ENCODE measurements at places on chromosomes 5 and 9.

DNA sequence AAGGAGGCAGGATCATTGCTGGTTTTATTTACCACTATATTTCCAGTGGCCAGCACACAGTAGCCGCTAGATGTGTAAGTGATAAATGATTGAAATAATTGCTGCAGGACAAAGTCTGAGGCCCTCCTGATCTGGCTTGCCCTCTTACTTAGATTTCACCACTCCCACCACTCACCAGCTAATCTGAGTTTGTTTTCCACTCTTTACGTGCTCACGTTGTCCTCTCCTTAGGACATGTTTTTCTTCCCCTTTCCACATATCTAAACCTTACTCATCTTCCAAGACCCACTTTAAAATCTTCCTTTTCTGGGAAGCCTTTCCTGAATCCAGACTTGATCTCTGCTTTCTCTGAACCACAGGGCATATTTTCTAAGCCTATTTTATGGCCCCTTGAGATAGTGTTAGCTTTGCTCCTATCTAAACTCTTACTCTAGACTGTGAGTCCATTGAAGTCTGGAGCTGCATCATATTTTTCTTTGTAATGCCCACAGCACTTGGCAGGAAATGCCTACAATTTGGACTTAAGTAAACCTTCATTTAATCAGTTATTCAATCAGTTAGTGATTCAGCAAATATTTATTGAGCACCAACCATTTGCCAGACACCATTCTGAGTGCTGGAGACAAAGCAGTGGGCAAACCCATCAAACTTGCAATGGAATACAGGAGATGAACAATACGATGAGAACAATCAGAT lies 2.4 kb downstream of the TLR4 start:
- DNase-seq = no peak

DNA sequence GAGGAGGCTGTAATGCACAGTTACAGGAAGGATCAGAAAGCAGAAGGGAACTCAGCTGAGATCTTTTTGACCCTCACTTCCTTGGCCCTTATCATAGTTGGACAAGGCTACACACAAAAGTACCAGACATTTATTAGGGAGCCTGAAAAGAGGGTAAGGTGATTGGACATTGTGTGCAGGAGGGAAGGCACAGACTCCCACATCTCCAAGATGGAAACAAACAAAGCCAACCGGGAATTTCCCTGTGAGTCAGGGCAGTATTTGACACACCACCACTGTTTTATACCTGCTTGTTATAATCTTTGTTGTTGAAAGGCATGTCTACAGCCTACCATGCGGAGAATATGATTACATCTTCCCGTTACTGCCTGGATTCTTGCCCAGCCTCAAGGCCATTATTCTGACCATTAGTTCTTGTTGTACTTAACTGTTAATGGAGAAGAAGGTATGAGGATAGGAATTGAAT lies 3.0 kb upstream of the CCNG1 start:
- no peak for DNase-seq

DNA sequence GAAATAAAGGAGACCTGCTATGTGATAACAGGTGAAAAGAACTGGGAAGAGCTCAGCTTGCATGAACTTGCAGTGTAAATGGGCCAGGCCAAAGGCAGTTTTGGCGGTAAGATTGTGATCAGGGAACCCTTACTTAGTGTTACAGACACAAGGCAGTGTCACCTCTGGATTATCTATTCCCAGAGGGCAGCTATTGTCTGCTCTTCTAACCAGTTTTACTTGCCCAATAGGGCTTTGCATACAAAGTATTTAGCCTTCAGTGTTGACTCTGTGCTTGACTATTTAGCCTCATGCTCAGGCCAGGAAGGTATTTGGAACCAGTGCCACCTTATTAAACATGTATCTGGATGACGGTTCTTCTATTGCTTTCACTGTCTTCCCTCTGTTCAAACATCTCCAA lies 38.3 kb downstream of the GDNF start:
- DNase-seq = no peak

GRCh38 chr9:132242621-132243155 lies 80.8 kb downstream of the NTNG2 start:
- no peak for DNase-seq

DNA sequence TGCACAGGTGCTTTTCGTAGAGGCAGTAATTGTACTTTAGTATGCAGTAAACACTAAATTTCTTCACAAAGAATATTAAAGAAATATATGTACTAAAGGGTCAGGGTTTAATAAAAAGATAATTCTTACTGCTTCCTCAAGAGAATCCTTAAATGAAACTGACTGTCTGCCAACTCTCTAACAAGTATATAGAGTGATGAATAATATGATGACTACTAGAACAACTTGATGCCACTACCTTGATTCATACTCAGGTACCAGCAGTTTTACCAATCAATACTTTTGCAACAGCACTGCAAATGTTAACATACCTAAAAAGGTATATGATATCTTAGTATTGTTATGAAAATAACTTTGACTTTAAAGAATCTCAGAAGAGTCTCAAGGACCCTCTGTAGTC lies 3.8 kb downstream of the YIPF5 start:
- no peak for DNase-seq

DNA sequence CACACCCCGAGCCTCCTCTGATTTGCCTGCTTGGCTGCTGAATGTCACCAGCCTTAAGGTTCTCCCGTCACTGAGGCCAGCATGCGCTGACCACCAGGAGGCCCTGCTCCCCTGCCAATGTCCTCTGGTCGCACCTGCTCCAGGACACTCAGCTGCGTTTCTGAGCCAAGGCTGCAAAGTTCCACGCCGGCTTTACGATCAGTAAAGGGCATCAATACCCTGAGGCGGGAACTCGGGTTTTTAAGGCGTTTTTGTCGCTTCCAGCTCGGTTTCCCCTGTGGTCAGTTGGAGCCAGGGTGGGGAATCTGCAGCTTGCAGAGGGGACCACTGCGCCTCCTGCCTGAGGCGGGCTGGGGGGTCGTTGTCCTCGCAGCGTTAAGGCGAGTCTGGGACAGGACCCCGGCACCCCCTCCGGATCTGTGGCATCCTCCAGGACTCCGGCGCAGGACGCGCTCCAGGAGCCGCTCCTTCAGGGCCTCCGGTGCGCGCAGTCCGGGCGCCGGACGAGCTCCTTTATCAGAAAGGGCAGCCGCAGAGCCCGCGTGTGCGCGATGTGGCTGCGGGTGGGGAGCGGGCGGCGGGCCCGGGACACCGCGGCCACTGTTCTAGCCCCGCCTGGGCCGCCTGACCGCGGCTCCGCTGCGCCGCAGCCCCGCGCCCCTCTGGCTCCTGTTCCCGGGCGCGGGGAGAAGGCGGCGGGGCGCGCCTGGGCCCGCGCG lies 24.1 kb upstream of the FLT4 start:
- no peak for DNase-seq

DNA sequence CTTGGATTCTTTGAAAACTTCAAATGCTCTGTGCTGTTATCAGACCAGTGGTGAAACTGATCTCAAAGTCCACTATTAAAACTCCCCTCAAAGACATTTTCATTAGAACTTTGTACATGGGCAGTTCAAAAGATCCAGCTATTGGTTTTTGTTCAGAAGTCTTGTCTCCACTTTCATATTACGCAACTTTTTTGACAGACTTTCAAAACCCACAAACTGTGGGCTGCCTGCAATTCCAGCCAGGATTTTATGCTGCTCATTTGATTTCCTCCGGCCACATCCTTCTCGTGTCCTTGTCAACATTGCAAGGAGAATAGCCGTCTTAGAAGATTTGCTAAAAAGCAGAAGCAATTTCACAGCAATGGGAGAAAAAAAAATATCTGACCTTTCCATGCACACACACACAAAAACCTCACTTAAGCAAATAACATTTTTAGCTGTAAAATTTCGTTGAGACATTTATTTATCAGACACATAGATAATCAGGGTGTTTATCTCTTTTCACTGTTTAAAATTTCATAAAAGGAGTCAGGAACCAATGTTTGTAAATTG lies 1990.5 kb downstream of the MAT2B start:
- no peak for DNase-seq

GRCh38 chr9:111429175-111429574 lies 55.0 kb downstream of the ECPAS start:
- DNase-seq = no peak

DNA sequence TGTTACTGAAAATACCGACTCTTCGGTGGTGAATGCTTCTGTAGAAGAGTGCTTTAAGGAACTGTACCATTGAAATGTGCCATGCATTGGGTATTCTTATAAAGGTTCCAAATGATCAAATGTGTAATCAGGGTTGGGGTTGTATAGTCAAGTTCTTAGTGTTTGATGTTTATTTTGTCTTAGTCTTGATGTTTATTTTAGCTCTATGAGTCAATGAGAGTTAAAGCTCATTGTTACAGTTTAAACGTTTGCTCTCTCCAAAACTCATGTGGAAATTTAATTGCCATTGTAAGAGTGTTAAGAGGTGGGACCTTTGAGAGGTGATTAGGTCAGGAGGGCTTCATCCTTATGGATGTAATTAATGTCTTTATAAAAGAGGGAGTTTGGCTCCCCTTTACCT lies 153.0 kb downstream of the FER start:
- DNase-seq = no peak

- DNase-seq = no peak
Measured at GRCh38 chr5:62773460-62773859, 194.8 kb downstream of the LRRC70 start.

DNA sequence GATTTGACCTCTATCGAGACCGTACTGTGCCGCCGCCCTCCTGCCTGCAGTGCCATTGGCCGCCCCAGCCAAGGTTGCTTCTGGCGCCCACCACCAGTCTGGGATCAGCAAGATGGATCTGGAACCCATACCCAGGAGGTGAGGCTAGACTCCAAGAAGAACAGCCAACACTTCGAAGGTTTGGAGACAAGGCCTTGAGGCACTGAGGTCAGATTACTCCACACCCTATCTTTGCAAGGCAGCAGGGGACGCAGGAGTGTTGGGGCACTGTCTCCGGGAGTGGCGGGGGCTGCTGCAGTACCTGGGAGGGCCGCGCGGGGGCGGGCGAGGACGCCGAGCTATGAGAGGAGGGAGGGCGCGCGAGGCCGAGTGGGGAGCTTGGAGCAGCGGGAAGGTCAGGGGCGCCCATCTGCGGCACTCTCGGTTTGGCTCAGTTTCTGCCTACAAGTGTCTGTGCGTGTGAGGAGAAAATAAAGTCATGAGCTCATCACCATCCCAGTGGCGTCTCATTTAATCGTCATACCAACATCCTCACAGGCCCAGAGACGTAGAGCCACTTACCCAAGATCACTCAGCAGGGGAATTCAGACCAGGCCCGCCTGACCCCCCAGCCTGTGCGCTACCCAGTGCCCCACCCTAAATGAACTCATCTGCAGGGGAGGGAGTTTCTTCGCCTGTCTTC lies 20.5 kb upstream of the PSD2 start:
- peak; percentile 50 for DNase-seq

- no peak for DNase-seq
Measured at GRCh38 chr5:89444088-89444487, 561.1 kb upstream of the MEF2C start.

GRCh38 chr5:82720213-82721086 lies 356.7 kb downstream of the TMEM167A start:
- no peak for DNase-seq

DNA sequence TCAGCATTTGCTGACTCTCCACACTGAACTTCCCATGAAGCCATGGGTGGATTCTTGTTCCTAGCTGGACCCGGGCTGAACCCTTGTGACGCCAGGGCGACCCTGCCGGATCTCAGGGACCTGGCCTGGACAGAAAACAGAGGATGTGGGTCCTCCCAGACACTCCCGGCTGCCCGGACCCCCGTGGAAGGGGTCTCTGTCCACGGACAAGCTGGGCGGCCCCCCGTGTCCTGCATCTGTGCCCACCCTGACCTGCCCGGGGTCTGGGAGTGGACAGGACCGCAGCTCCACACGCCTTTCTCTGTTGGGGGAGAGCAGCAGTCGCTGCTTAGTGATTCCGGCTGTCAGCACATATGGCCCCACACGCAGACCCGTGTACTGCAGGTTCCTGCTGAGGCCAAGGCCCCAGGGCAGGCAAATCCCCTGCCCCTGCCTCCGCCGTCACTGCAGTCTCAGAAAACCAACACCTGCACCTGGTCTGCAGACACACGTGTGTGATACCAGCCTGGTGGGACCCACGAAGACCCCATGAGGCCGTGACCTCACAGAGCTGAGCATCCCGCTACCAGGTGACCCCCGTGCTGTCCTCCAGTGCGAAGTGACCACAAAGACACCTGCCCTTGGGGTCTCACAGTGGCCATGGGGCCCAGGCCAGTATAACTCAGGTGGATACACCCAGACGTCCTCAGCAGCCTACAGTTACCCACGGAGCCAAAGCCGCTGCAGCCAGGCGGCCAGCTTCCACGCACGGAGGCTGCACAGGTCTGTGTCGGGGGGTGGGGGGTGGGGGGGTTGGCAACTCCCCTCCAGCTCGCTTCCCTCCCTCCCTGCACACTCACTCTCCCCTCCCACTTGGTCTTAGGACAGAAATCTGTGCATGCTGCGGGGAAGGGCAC lies 50.6 kb downstream of the NKD2 start:
- no peak for DNase-seq

Data from thoracic aorta (tissue), 2 donors.